Uterus (tissue), 4 donors: ENCODE measurements at places on chromosomes 4 and X. TPM values are rescaled to one million over a fixed set of nuclear protein-coding genes. Genes with fewer than 3 reads are reported as not detected.

RTL3 gene
- total RNA-seq, result 0.41 TPM

DACH2 gene
- total RNA-seq, result 0.26 TPM

GRCh38 chrX:30246769-30247489 is at the start of gene MAGEB1:
Gene MAGEB1, plus strand, starts transcription at chrX:30247146. Its CDS starts 3,348 bp downstream, at chrX:30250494.
- no peak for DNase-seq

POLN gene
- total RNA-seq, result 5.5 TPM

LONRF3 gene
- total RNA-seq, result 13.2 TPM

TRIM2 gene
- 25.9 TPM for total RNA-seq

DNA sequence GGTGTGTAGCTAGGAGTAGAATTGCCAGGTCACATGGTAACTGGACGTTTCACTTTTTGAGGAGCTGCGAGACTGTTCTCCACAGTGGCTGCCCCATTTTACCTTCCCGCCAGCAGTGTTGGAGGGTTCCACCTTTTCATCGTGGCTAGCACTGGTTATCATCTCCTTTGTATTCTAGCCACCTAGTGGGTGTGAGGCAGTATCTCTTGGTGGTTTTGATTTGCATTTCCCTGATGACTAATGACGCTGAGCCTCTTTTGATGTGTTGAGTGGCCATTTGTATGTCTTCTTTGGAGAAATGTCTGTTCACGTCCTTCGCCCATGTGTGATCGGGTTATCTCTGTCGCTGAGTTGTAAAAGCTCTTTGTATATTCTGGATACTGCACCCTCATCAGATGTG is 10.6 kb downstream of the ABCD1 start:
- DNase-seq, result no peak

DNA sequence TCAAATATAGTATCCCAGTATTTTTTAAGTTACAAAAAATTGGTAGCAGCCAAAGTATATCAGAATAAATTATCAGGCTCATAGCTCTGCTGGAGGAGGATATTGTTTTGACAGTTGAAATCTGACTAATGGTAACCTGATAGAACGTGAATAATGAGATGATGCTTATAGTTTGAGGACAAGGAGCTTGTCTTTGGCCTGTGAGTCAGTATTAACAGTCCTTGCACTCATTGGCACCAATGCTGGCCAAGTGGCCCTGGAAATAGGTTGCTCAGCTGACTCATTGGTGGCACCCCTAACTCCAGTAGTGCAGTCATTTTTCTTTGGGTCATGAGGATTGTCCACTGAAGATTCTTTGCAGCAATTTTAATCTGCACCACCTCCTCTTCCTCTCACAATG is 203.3 kb upstream of the JADE1 start:
- DNase-seq, result no peak

GRCh38 chr4:168691631-168692369 is 194.9 kb downstream of the PALLD start:
- DNase-seq, result peak; percentile 78

GRCh38 chrX:76183289-76184049 is 10.6 kb downstream of the PBDC1 start:
- no peak for DNase-seq

S100G gene
- total RNA-seq, result not detected

DNA sequence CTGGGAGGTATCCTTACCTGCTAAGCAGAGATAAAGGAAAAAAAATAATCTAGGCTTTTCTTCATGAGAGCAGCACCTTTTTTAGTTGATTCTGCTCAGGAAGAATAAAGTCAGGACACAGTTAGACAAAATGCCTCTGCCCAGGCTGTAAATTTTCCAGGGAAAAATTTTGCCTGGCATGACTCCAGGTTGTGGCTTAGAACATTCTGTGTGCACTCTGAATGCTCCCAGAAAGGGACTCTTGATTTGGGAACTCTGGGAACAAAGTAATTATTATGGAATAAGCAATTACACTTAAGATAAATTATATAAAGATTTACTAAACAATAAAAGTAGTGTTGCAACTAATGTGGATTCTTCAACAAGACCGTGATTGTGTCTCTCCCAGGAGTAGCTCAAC is 826.2 kb upstream of the TENM3 start:
- DNase-seq, result no peak

GRCh38 chr4:51831133-51831532 is 11.8 kb upstream of the DCUN1D4 start:
- peak; percentile 64 for DNase-seq

MAP7D3 gene
- total RNA-seq, result 28.5 TPM
